Fibroblast of lung (primary cell): ENCODE measurements at places on chromosomes 4 and X. TPM values are rescaled to one million over a fixed set of nuclear protein-coding genes. Genes with fewer than 3 reads are reported as not detected.

The CXCL3 gene
- 1.3 and 2.5 TPM in 2 replicates for total RNA-seq

The BOD1L1 gene
- total RNA-seq, result 26.5 and 34.3 TPM in 2 replicates

The SGMS2 gene
- 63.7 and 70.4 TPM in 2 replicates for total RNA-seq

The CSN1S1 gene
- total RNA-seq, result not detected in 2 replicates

The CENPVL2 gene
- not detected in 2 replicates for total RNA-seq

The PFKFB1 gene
- total RNA-seq, result under 0.01 TPM in 1 of 2 replicates, not detected in the other

The BEX1 gene
- total RNA-seq, result not detected in 2 replicates

The SSX1 gene
- not detected in 2 replicates for total RNA-seq

The ODAM gene
- total RNA-seq, result not detected in 2 replicates

The CYBB gene
- total RNA-seq, result under 0.01 TPM in 2 replicates

The SPANXC gene
- not detected in 2 replicates for total RNA-seq

The BRCC3 gene
- 9.5 and 12.1 TPM in 2 replicates for total RNA-seq

The ODAPH gene
- total RNA-seq, result not detected in 2 replicates

The CWH43 gene
- not detected in 2 replicates for total RNA-seq

The PAGE2B gene
- total RNA-seq, result not detected in 2 replicates

The FHDC1 gene
- 0.26 and 0.33 TPM in 2 replicates for total RNA-seq

The JAKMIP1 gene
- total RNA-seq, result not detected in 2 replicates

The TLL1 gene
- total RNA-seq, result 0.26 and 0.33 TPM in 2 replicates

The GPR119 gene
- not detected in 2 replicates for total RNA-seq

The USP17L15 gene
- total RNA-seq, result not detected in 2 replicates

The HTT gene
- 41.8 and 52.9 TPM in 2 replicates for total RNA-seq

The IKBKG gene
- total RNA-seq, result 8.7 and 20.1 TPM in 2 replicates

The NPY2R gene
- total RNA-seq, result not detected in 2 replicates

The IL13RA2 gene
- total RNA-seq, result 42.1 and 67.5 TPM in 2 replicates

The NAP1L5 gene
- 5.9 and 8.9 TPM in 2 replicates for total RNA-seq

The SMIM31 gene
- not detected in 2 replicates for total RNA-seq

The MAGEA8 gene
- not detected in 2 replicates for total RNA-seq

The LARP1B gene
- total RNA-seq, result 16.8 and 18.5 TPM in 2 replicates

The PSAPL1 gene
- not detected in 2 replicates for total RNA-seq

The GNRHR gene
- total RNA-seq, result not detected in 2 replicates

The SLC38A5 gene
- total RNA-seq, result 21.5 and 21.8 TPM in 2 replicates

The HTN3 gene
- total RNA-seq, result not detected in 2 replicates

The EDA2R gene
- total RNA-seq, result 15.7 and 21.0 TPM in 2 replicates

The HSD17B13 gene
- under 0.01 and 0.17 TPM in 2 replicates for total RNA-seq

The STS gene
- total RNA-seq, result 1.8 and 5.0 TPM in 2 replicates

The RBMX gene
- total RNA-seq, result 121 and 139 TPM in 2 replicates

The RHOH gene
- not detected in 2 replicates for total RNA-seq

The TMEM154 gene
- total RNA-seq, result 0.50 and 0.77 TPM in 2 replicates

The MAOB gene
- total RNA-seq, result 2.1 and 4.6 TPM in 2 replicates

The GAGE13 gene
- total RNA-seq, result not detected in 2 replicates
